ENCODE measurements at places on chromosomes 13 and 19.
A peak's percentile ranks its signal among the peaks of the same experiment; 100 is the strongest.

DNA sequence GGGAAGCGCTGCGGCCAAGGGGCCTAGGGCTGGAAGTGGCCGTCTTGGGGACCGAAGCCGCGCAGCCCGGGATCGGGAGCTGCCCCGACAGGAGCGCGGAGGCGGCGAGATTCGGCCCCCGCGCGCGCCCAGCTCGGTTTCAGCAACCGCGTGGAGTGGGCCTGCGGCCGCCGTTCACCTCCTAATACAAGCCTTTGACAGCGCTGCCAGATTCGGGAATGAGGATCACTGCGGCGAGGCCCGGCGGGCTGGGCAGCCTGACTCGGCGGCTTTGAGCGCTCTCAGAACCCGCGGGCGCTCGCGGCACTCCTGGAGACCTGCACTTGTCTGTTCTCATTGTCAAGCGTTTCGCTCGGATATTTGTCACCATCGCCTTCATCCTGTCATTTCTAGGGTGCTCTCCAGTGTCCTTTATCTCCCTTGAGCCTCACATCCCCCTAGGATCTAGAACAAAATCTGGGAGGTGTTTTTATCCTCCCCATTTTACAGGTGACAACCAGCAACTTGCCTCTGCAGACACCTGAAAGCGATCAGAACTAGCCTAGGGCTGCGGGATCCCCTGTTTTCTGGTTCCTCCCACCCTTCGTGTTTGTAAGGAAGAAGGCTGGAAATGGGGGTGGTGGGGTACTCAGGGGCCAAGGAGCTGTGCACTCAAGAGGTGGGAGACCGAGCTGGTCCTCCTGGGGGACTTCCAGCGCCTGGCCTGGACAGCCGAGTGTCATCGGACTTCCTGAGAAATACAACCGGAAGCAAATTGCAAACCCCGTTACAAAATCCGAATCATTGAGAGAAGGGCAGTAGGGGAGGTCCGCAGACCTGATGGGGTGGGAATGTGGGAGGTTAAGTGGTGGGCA lies 1.5 kb upstream of the CDX2 start:
- DNase-seq, result no peak

GRCh38 chr19:15340086-15340485 lies 7.7 kb upstream of the BRD4 start:
- DNase-seq, result no peak

DNA sequence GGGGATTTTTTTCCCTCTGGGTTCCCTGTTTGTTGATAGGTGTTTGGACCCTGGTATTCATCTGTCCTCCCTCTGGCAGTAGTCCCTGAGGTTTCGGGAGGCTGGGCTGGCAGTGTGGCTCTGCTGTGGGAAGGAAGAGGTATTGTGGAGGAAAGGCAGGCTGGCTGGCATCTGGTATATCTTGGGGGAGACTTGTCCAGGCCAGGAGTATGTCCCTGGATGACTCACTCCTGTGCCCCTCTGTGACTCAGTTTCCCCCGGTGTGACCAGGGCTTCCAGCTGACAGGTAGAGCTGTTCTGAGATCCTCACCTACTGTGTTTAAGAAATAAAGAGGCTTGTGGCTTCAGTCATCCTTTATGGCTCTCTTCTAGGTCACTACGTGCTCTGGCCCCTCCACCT lies 14.2 kb upstream of the ZNF492 start:
- DNase-seq, result no peak

DNA sequence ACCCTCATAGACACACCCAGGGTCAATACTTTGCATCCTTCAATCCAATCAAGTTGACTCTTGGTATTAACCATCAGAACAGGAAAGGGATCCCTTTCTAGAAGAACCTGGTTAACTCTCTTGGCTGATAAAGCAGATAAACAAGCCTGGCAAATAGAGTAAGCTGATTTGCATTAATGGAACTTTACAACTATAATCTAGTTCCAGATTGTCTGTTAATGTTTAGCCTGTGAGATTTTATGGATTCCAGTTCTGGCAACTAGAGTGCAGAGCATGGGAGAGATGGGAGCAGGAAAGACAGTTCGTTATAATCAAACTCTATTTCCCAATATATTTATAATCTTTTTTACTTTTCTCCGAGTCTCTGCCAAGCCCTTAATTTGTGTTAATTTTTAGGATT lies 272.6 kb upstream of the KLHL1 start:
- no peak for DNase-seq

- peak; percentile 81 for DNase-seq
Measured at GRCh38 chr19:35030257-35031071, at the start of gene SCN1B. TSS of gene SCN1B (plus strand) at chr19:35030470. CDS start at chr19:35030821, 351 bp downstream.

DNA sequence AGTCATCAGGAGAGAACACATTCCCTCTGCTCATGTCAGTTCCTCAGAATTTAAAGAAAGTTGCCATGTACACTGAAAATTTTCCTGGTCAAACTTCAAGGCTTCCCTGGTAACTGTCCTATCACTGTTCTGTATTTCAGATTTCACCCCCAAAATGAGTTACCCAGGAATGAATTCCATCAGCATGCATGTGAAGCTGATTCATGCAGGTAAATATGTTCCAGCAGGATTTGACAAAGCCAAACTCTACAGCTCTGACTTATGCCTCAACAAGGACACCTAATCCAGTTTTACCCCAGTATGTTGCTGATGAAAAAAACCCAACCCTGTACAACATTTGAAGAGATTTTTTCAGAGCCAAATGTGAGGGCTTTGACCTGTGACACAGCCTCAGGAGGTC lies 21.5 kb downstream of the LIG4 start:
- DNase-seq, result no peak

DNA sequence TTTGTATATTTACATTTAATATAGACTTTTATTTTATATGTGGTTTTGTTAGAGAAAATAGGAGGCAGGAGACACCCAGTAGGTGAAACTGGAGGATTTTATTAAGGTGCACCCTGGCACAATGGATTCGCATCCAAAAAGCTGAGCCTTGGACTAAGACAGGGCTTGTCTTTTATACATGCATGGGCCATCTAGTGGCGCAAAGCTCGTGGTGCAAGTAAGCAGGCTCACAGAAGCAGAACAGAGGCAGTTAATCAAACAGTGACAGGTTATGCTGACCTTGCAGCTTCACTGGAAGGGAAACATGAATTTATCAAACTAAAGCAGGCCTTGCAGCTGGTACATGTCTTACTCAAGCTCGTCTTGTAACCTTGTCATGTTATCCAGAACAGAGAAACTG lies 58.8 kb upstream of the ZNF681 start:
- DNase-seq, result peak; percentile 33

DNA sequence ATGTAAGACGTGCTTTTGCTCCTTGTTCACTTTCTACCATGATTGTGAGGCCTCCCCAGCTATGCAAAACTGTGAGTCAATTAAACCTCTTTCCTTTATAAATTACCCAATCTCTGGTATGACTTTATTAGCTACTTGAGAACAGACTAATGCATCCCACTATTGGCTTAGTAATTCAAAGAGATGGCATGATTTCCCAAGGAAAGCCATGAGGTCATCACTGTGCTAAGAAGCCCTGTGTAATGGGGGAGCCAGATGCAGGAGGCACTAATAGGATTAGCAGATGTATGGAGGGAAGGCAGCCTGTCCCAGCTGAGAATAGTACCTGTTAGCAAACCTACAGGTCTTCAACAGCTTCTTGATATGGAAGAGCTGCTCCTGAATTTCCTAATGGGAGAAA lies 38.1 kb downstream of the RUBCNL start:
- no peak for DNase-seq

DNA sequence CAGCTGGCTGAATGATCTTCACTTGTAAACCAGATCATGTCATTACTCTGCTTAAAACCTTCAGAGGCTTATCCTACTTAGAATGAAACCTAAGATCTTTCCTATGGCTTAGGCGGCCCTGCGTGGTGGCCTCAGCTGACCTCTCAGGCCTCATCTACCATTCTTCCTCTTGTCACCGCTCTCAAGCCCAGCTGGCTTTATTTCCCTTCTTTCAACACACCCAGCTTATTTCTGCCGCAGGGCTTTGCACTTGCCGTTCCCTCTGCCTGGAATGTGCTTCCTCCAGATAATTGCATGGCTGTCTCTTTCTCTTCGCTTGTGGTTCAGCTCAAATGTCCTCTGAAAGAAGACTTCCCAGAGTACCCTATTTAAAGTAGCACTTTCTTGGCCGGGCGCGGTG lies 3.6 kb upstream of the ASF1B start:
- DNase-seq, result no peak

DNA sequence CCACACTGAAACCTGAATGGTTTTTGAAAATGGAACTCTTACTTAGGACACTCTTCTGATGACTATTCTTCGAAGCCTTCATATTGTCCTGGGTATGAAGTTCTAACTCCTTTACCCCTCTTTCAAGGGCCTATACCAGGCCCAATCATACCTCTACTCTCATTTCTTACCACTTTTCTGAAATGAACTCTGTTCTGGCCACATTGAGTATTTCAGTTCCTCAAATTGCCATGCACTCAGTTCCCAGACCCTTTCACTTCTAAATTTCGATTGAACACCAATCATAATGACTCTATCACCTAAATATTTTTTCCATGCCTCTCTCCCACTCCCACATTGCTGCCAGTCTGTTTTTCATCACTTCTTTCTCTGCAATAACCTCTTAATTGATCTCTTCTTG lies 53.7 kb downstream of the LACC1 start:
- no peak for DNase-seq

- DNase-seq, result peak; percentile 85
Measured at GRCh38 chr19:33235269-33235995, 9.8 kb upstream of the SLC7A10 start.

All from stimulated activated naive CD8-positive, alpha-beta T cell treated with anti-CD3 and anti-CD28 coated beads, Interleukin-15, Interleukin-2, amounts not matched to agents 100 U/mL and 50 U/mL, for 24 hours (primary cell).